Caki2 (cell line): ENCODE measurements at places on chromosomes 7 and 10. TPM values are rescaled to one million over a fixed set of nuclear protein-coding genes. Genes with fewer than 3 reads are reported as not detected.

The WNT16 gene
- total RNA-seq = not detected in 2 replicates

DNA sequence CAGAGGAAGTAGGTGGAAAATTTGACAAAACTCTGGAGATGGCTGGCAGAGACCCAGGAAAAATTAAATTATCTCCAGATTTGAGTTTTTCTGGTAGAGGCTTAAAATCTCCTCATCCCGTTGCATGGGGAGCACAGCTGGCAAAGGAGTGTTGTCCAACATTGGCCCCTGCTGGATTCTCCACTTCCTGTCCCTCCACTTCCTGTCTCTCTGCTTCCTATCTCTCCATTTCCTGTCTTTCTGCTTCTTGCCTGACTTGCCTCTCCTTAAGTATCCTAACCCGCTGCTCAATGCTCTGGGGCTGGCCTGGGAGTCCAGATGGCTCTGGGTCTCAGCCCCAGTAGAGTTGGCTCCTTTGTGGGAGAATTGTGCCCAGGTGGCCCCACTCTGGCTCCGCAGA, 65.8 kb upstream of the EMX2 start:
- DNase-seq = no peak

DNA sequence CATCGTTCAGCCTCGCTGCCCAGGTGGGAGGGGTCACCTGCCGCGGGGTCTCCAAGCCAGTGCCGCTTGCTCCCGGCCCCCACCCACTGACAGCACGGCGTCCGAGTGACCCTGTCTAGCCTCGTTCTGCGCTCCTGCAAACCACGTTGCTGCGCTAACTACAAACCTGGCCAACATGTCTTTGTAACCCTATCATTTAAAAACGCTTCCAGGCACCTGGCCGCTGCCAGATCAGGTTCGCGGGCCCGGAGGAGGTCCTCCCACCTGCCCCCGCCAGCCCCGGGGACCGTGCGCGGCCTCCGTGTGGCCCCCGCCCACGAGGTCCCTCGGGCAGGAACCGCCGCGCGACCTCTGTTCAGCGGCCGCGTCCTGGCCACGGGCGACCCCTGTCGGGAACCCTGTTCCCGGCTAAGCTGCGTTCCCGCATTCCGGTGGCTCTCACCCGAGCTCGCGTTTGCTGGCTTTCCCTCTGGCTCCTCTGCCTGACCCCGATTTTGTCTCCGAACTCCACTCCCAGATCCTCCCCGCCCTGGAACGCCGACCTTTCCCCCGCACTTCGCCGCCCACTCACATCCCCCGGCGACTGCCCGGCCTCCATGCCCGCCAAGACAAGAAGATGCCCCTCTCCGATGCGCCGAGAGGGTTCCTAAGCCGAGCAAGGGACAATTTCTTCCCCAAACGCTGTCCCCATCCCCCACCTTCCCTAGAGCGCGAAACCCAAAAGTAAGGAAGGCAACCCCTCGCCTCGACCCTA, 2.4 kb downstream of the SFMBT2 start:
- DNase-seq = peak; percentile 39

- no peak for DNase-seq
These were observed 56.9 kb downstream of the NEUROG3 start for GRCh38 chr10:69516316-69516715.

DNA sequence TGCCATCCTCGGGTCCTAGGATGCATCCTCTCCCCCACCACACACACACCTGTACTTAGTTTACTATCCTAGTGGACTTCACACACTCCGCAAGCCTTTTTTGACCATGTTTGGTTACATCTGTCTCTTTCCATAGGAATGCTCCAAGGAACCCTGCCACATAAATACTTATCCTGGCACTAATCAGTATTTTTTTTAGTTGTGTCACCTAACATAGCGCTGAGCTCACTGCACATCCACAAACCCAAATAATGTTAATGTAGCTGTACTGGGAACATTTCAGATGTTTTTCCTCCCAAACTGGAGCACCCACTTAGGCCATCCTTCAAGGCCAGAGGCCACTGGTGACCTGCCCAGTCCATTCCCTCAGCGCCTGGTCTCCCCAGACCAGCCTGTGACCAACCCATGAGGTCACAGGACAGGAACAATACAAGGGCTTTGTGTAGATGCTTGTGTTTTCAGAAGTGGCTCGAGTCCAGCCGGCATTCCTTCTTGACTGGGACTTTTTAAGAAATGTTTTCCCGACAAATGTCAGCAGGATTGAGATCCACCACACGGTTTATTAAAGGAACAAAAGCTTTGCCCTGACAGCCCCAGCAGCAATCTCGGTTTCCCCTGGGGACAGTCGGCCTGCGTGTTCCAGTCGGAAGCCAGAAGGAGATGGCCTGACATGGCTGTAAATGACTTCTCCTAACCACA, 181.4 kb downstream of the JCAD start:
- no peak for DNase-seq

- DNase-seq = no peak
These were observed 72.8 kb downstream of the PRSS58 start for GRCh38 chr7:142185069-142185468.

DNA sequence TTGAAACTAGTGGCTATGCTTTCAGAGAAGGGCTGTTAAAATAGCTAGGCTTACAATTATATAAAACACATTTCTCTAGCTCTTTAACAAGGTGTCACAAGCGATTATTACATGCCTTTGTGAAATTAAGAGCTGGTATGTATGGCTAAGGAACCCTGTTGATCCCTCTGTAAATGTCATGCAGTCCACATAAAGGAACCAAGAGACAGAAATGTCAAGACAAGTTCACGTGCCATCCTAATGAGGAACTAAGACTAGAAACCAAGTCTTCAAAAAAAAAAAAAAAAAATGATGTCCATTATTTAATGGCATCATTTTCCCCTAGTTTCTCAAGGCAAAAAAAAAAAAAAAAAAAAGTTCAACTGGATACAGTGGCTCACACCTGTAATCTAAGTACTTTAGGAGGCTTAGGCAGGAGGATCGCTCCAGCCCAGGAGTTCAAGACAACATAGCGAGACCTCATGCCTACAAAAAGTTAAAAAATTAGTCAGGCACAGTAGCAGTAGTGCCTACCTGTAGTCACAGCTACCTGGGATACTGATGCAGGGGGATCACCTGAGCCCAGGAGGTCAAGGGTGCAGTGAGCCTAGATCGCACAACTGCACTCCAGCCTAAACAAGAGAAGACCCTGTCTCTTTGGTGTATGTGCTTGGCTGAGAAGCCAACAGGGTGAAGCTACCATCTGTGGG, 63.4 kb downstream of the SRPK2 start:
- DNase-seq = no peak

DNA sequence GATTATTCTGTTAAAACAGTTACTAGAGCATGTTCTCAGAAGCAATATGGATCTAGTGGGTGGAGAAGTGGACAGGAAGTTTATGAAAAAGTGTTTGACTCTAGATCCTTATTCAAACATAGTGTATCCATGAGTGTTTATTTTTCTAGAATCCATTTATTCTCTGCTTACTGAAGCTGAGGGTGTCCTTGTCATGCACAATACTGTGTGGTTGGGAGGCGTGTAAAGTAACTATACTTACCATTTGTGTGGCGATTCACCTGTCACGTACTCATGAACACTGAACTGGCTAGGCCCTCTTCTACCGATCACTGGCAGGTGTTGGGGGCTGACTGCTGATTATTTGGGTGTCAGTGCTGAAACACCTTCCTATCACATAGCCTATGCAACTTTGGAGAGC, 74.0 kb downstream of the POU6F2 start:
- DNase-seq = no peak

DNA sequence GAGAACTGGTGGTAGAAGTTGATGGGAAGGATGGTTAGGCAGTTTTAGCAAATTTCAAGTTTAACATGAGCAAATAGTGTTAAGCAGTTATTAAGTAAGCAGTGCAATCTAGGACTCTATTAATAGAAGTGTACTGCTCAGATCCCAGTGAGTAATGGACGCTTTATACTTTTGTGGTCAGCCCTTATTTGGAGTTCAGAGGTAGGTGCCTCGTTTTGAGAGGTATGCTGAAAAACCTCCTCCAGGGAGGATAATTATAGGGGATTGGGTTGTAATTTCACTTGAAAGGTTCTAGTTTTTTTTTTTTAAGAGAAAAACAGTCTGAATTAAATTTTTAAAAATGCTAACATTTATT, 33.5 kb upstream of the CCDC7 start:
- DNase-seq = no peak

DNA sequence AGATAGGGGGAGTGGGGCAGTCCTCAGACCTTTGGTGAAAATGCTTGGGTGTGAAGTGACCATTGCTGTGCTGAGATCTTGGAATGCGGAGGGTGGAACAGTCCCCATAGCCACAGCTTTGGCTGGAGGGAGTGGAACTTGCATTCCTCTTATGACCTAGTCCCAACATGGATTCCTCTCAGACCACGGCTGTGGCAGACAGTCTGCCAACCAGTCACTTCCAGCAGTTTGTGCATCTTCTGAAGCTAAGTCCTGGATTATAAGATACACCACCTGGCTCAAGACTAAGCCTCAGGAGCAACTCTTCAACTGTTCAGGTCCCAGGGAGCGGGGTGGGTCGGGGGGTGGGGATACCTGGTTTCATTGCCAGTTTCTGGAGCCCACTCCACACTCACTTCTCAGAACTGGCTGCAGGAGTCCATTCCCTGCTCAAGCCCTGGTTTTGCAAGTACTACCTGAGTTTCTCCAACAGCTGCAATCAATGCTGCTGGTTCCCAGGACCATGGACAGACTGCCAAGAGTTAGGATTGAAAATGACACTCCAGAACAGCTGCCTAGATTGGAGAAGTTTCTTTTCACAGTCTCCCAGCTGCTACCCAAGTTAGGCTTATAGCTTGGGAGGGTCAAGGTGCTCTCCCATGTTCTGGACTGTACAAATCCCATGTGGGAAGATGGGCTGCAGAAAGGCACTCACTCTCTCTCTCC, 29.1 kb upstream of the DGKB start:
- DNase-seq = no peak

The TNKS2 gene
- total RNA-seq = 11.8 and 13.7 TPM in 2 replicates

The LIPF gene
- not detected in 2 replicates for total RNA-seq

The STEAP1 gene
- 0.71 TPM in 1 of 2 replicates, not detected in the other for total RNA-seq

The DGKB gene
- total RNA-seq = not detected in 2 replicates

GRCh38 chr7:142025896-142026295, 30.2 kb downstream of the MGAM start:
- DNase-seq = no peak

The DKK1 gene
- 4.5 and 8.6 TPM in 2 replicates for total RNA-seq
